Stimulated activated CD8-positive, alpha-beta memory T cell treated with anti-CD3 and anti-CD28 coated beads, Interleukin-2, amount 100 ng/mL, for 1 hour (primary cell): ENCODE measurements at places on chromosomes 16 and 17.
A peak's percentile ranks its signal among the peaks of the same experiment; 100 is the strongest.

GRCh38 chr17:14838567-14838966 is 426.6 kb downstream of the PMP22 start:
- DNase-seq: no peak

- DNase-seq: no peak
These were observed 2.7 kb downstream of the ESRP2 start for GRCh38 chr16:68233085-68233834.

DNA sequence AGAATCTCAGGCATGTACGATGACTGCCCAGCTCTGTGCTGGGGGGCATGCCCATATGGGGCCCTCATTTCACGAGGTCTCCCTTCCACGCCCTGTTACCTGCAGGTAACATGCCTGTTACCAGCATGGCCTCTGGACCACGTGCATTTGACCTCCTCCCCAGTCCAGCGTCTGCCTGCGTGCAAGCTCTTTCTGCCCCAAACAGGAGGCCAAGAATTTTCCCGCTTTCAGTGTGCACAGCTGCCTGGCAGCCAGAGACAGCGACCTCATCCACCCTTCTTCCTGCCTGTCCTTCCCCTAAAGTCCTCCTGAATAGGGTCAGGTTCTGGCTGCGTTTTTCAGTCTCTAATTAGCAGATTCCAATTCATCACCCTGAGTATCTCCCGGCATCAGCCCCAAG is 306.5 kb upstream of the ZFHX3 start:
- DNase-seq: no peak

GRCh38 chr16:85770741-85771140 is 19.8 kb upstream of the C16orf74 start:
- DNase-seq: no peak

DNA sequence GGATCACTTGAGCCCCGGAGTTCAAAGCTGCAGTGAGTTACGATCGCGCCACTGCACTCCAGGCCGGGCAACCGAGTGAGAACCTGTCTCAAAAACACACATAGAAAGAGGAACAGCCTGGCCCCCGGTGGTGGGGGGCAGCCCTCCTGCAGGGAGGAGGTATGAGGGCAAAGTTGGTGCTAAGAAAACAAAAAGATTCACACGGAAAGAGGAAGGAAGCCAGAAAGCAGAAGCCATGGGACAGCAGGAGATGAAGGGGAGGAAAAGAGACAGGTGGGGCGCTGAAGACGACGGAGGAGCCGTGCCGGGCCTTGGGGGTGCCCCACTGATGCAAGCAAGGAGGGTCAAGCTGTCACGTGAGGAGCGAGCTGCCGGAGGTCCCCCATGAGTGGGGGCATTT is 8.2 kb upstream of the C16orf74 start:
- DNase-seq: no peak

DNA sequence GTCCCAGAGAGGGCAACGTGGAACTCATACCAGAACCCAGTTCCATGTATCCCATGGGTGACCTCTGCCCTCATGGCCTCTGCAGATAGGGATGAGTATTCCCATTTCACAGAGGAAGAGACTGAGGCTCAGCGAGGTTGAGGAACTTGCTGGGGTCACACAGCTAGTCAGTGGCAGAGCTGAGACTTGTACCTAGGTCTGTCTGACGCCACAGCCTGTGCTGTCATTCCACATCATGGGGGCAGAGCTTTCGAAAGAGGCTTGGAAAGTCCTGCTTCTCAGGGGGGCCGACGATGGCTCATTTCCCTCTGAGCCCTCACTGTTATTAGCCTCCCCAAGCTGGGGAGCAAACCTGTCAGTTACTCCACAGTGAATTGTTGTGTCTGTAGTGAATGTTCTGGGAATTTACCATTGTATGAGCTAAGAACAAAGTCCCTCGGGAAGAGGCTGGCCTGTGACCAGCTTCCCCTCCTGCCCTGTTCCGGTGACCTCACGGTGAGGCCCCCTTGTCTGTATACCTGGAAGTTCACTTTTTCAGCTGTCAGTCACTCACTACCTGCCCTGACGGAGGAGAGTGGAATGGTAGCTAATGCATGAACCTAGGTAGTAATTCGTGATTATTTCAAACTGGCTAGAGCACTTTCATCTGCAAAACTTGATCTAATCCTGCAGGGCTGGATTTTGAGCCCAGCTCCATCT is 8.9 kb downstream of the METTL22 start:
- DNase-seq: no peak

- no peak for DNase-seq
These were observed 37.8 kb downstream of the KLHDC4 start for GRCh38 chr16:87728026-87728425.

DNA sequence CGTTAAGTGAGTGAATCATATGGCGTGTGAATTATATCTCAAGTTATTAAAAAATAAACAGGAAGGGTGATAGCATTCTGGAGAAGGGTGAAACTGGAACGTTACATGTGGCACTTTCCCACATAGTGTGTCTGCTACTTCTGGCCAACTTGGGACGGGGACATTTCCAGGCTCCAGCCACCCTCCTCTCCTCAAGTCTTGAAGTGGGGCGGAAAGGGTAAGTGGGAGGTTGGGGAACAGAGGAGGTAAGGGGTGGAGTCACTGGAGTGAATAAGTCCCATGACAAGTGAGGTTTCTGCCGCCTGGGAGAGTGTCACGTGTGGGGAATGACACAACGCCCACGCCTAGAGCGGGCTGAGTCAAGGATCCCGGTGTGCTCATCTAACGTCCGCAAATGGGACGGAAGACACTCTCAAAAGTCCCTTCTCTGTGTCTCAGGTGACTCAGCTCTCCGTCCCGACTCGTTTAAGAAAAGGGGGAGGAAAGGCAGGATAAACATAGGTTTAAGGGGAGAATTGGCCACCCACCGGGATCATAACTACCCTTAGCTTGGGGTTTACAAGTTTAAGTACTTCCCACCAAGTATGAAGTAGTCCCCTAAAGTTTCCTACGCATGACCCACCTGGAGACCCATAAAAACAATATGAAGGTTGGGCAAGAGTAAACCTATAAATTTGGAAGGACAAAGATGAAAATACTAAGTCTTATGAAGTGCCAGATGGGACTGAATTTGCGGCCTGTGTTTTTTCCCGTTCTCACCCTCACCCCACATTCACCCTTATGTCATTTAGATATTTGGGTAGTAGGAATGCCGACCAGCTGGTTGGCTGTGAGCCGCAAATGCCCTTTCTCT is 1.2 kb upstream of the SPAG9 start:
- peak; percentile 71 for DNase-seq

GRCh38 chr17:8186787-8187516 is 3.0 kb downstream of the BORCS6 start:
- peak; percentile 81 for DNase-seq

GRCh38 chr17:17366941-17367875 is 64.0 kb downstream of the NT5M start:
- no peak for DNase-seq

DNA sequence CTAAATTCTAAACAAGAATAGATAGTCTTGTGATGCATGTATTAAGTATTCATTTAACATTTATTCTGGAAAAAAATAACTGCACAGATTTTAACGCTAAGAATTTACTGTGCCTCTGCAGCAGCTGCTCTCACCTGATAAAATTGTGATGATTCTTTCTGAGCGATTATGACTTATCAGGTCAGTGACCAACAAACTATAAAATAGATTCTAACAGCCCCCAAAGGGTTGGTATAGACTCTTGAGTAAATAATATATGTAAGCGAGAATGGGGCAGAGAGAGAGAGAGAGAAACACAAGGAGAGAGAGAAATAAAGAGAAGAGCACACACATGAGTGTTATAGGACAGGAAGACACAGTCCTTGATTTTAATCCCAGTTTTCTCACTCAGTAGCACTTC is 144.4 kb downstream of the SNX11 start:
- no peak for DNase-seq

DNA sequence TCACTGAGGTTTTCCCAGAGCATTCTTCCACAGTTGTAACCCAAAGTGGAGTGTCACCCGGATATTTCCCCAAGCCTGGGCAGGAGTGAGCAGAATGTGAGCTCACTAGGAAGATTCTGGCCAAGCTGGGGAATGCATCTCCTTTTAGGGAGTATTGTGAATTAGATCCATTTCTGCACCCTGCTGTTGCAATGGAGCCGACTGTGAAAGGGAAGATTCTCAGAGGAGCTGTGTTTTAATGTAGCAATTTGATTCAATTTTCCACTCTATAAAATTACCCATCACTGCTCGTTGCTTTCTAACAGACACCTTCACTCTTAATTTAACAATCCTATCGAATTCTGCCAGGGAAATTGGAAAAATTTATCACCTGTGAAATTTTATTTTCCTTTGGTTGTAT is 70.8 kb downstream of the SNX11 start:
- no peak for DNase-seq

DNA sequence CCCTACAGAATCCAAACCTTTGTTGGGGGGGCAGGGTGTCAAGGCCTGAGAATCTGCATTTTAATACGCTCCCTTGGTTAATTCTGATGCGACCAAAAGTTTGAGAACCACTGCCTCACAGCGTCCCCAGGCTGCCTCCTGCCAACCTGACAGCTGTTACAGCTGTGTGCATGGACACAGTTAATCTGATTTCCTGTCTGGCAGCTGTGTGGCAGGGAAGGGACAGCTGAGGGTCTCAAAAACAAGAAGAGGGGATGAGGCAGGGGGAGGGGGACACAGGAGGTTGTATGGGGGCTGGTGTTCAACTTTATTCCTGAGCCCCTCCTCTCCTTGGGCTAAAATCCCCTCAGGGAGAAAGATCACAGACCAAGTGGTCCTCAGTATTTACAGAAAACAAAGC is 17.5 kb downstream of the HDAC5 start:
- DNase-seq: no peak

GRCh38 chr16:67246756-67247191 is 507 bp downstream of the FHOD1 start:
- peak; percentile 15 for DNase-seq

DNA sequence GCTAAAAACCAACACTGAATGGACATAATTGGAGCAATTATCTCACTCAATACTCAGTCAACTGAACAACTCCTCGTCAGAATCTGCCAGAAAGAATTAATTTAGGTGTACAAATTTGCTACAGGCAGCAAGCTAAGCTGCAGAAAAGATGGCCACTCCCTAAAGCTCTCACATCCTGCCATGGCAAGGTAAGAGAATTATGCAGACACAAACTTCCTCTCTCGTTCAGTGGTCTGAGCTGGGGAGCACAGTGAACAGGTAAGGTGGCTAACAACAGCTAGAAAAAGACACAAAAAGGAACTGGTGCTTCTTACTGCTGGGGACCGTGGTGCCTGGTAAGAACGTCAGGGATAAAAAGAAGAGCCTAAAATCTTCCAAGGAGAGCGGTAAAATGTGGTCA is 74.9 kb upstream of the BCAR1 start:
- no peak for DNase-seq

DNA sequence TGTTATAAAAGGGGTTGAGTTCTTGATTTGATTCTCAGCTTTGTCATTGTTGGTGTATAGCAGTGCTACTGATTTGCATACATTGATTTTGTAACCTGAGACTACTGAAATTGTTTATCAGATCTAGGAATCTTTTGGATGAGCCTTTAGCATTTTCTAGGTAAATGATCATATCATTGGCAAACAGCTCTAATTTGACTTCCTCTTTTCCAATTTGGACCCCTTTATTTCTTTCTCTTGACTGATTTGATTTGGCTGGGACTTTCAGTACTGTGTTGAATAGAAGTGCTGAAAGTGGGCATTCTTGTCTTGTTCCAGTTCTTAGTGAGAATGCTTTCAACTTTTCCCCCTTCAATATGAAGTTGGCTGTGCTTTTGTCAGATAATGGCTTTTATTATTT is 45.4 kb downstream of the ITGAM start:
- DNase-seq: no peak

GRCh38 chr16:67301080-67301782 is 21.9 kb downstream of the PLEKHG4 start:
- DNase-seq: no peak

GRCh38 chr17:9902120-9902519 is 3.0 kb downstream of the RCVRN start:
- no peak for DNase-seq

- DNase-seq: no peak
These were observed 22.2 kb upstream of the ADAMTS18 start for GRCh38 chr16:77457046-77457445.

DNA sequence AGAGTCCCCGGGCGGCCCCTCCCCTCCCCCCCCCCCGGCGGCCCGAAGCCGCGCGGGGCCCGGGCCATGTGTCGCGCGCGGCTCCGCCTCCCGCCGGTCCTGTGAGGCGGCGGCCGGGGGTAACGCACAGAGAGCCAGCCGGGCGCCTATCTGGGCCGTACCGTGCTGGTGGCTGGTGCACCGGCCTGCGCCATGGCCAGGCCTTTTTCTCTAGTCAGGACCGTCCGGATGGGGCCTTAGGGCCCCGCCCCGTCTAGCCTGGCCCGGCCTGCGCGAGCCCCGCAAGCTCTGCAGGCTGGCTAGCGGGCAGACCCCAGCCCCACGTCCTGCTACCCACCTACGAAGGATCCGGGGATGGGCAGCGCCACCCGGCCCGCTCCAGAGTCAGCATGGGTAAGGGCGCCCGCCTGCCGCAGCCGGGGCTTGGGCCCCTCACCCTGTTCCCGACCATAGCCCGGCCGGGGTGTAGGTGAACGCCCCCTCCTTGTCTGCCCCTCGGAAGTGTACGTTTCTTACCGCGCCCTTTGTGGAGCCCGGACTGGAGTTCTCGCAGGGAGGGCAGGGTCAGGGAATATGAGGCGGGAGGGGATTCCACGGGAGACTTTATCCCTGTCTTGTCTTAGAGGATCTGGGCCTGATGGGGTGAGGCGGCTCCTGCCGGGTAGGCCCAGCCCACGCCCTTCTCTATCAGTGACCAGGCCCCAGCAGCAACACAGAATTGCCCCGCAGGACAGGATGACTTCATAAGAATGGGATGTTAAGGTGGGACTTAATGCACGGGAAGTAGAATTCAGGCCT is at the start of gene CENPT:
Gene CENPT (minus strand): TSS at position 630 of the 798 bp plus-strand sequence. CDS start 13,834 bp downstream, outside the sequence.
- no peak for DNase-seq

GRCh38 chr17:6505425-6506142 is 50.8 kb downstream of the PITPNM3 start:
- no peak for DNase-seq

- no peak for DNase-seq
These were observed 15.1 kb downstream of the TRPV3 start for GRCh38 chr17:3542410-3543088.

GRCh38 chr17:42252597-42253550 is 23.3 kb downstream of the STAT5B start:
- no peak for DNase-seq

DNA sequence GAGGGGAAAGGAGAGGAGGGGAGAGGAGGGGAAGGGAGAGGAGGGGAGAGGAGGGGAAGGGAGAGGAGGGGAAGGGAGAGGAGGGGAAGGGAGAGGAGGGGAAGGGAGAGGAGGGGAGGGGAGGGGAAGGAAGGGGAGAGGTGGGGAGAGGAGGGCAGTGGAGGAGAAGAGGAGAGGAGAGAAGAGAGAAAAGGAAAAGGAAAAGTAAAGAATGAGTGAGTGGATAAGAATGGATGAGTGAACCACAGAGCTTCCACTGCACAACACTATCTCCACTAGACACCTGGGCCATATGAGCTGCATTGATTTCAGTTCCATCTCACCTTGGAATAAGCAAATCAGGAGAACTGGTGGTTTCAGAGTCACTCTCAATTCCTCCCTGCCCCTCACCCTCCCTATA is 204.1 kb upstream of the TOX3 start:
- no peak for DNase-seq

- no peak for DNase-seq
These were observed 40.5 kb downstream of the C16orf82 start for GRCh38 chr16:27107185-27107592.

- no peak for DNase-seq
These were observed 5.7 kb upstream of the PKMYT1 start for GRCh38 chr16:2985893-2986355.

- DNase-seq: no peak
These were observed 8.4 kb downstream of the CDR2L start for GRCh38 chr17:74995847-74996246.

GRCh38 chr17:81655378-81656117 is 794 bp downstream of the PDE6G start:
- DNase-seq: no peak
